Fibroblast of gingiva (primary cell): ENCODE measurements at places on chromosomes 11 and 22.
A peak's percentile ranks its signal among the peaks of the same experiment; 100 is the strongest.

GRCh38 chr11:11461473-11461872 lies 108.4 kb upstream of the CSNK2A3 start:
- DNase-seq: no peak

- DNase-seq: no peak
Measured at GRCh38 chr11:77636731-77637344, 756 bp downstream of the CLNS1A start.

DNA sequence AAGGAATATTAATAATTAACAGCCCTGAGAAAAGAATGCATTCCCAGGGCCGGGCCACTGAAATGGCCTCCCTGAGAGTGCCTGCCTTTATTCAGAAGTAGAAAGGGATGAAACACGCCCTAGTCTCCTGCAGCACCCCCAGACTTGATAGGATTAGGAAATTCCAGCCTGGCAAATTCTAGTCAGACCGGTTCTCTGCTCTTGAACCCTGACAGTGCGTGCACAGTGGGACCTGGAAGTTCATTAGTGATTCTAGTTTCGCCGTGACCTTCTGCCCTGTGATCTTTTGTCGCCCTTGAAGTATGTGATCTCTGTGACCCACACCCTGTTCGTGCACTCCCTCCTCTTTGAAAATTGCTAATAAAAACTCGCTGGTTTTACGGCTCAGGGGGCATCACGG lies 2.1 kb upstream of the GSTP1 start:
- DNase-seq: no peak

DNA sequence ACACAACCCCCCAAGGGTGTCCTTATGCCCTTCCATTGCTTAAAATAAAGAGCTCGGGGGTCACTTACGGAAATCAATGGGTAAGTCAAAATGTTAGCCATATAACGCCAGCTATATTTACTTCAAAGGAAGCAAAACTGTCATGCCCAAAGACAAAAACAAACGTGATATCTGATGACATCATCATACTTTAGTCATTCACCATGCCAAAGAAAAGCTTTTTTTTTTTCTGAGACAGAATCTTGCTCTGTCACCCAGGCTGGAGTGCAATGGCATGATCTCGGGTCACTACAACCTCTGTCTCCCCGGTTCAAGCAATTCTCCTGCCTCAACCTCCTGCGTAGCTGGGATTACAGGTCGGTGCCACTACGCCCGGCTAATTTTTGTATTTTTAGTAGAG lies 47.7 kb upstream of the SC5D start:
- no peak for DNase-seq

DNA sequence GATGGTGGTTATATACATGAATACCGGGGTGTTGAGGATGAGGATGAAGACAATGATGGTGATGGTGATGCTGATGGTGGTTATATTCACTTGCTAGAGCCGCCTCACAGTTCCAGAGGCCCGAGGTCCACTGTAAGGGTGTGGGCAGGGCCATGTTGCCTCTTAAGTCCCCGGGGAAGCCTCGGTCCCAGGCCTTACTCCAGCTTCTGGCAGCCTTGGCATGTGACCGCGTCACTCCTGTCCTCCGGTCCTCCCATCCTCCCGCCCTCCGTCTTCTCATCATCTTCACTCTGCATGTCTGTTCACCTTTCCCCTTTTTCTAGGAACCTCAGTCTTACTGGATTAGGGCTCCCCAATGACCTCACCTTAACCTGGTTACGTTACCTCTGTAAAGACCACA lies 54.6 kb downstream of the IGLL1 start:
- no peak for DNase-seq

- no peak for DNase-seq
Measured at GRCh38 chr22:19762568-19763457, 2.2 kb downstream of the TBX1 start.

GRCh38 chr11:67666303-67666645 lies 8.1 kb downstream of the ALDH3B2 start:
- no peak for DNase-seq

DNA sequence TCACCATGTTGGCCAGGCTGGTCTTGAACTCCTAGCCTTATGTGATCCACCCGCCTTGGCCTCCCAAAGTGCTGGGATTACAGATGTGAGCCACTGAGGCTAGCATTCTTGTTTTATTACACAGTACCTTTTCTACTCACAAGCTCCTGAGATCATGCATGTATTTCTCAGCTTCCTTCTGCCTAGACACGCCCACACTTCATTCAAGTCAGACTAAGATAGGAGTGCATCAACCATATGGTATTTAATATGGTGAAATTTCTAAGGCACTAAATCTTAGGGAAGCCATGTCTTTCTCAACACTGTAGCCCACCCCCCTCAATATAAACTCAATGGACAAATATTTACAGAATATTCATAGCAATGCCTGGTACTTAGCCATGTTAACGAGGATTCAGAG lies 62.1 kb downstream of the SLC25A17 start:
- DNase-seq: no peak

DNA sequence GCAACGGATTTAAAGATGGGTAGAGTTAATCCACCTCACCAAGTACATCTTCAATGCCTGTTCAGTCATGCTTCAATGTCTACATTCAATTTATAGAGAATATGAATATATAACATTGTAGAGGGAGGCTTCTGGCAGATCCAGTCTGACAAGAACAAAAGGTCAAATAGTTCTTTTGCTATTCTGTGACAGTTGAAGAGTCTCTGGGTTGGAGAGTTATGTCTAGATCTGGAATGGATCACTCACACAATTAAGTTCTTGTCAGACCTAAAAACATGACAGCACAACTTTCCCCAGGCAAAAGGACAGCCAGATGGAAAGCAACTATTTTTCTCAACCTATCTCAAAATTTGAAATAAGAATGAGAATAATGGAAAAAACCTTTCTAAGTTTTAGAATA lies 15.3 kb upstream of the GAB2 start:
- no peak for DNase-seq

DNA sequence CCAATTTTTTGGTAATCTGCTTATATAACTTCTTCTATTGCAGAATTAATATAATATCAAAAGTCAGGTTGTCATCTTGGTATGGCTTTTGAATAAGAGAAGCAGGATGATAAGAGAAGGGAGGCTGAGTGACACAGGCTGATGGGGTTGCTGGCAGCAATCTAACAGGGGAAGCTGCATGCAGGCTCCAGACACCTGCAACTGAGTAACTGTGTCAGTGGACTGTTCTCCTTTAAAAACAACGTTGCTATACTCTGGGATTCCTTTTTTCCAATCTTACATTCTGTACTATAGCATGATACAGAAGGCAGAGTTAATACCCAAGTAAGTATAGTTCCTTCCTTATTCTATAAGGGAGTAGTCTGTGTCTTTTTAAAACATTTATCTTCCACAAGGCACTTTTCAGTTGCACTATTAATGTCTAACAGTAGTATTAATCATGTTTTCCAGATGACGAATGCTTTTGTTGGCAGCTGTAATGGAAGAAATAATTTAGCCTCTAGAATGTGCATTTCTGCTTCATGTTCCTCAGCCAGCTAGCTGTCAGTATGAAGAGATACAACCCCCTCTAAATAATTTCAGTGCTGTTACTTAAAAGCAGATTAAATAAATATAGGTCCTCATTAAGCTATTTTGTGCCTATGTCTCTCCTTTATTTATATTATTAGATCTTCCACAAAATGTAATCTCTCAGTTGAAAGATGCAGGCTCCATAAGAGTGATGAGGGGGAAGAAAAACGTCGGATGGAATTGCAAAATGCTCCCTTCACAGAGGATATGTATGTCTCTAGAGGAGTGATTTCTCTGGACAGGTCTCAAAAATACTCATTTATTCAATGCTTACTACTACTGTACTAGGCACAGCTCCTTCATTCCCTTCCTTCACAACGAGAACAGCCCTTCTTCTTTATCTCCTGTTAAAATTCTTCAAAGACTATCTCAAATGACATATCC lies 50.8 kb downstream of the ATG16L2 start:
- DNase-seq: peak; percentile 64

GRCh38 chr11:26987272-26987671 lies 6.6 kb upstream of the FIBIN start:
- no peak for DNase-seq

- DNase-seq: peak; percentile 95
Measured at GRCh38 chr11:6319704-6320410, 444 bp downstream of the CAVIN3 start.

GRCh38 chr11:72528121-72528520 lies 93.8 kb upstream of the CLPB start:
- no peak for DNase-seq

GRCh38 chr22:39612811-39613548 lies 42.4 kb downstream of the CACNA1I start:
- DNase-seq: no peak

DNA sequence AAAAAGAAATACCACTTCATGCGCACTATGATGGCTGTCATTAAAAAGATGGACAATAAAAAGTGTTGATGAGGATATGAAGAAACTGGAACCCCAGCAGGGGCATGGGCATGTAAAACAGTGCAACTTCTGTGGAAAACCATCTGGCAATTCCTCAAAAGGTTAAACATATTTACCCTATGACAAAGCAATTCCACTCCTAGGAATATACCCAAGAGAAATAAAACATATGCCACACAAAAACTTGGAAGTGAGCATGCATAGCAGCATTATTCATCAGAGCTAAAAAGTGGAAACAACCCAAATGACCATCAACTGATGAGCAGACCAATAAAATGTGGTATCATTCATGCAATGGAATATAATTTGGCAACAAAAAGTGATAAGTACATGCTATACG lies 50.1 kb downstream of the LRRC32 start:
- DNase-seq: peak; percentile 91

DNA sequence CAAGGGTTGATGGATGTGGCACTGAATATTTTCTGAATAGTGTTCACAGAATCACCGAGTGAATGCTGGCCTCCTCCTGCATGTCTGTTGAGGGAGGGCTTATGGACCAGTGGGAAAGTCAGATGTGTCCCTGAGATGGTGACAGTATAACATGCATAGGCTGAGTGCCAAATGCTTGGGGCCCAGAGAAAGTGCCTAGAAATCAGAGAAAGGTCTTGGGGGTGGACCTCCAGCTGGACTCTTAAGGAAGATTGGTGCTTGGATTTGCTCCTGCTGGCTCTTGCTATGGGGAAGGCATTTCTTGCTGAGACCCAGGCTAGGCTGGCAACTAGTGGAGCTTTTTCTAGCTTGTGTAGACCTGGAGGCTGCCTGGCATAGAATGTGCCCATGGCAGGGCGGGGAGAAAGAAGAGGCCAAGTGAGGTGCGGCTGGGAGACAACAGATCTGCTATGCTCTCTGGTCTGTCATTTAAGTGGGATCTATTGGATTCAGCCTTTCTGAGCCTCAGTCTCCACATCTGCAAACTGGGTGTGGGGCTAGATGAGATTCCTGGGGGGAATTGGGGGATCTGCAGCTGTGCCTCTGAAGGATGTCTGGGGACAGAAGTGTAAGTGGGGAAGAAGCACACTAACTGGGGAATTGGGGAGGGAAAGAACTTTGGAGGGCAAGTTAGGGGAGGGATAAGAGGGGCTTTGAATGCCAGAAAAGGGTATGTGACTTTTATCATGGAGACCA lies 27.4 kb downstream of the ZNRF3 start:
- no peak for DNase-seq

GRCh38 chr11:32435942-32436750 lies 807 bp upstream of the WT1 start:
- no peak for DNase-seq

- DNase-seq: no peak
Measured at GRCh38 chr11:20771681-20772080, 102.3 kb downstream of the NELL1 start.

GRCh38 chr11:34986883-34987520 lies 70.6 kb downstream of the PDHX start:
- DNase-seq: no peak

- no peak for DNase-seq
Measured at GRCh38 chr11:61635787-61636186, 44.4 kb upstream of the DAGLA start.

GRCh38 chr11:20211691-20212090 lies 51.4 kb upstream of the DBX1 start:
- no peak for DNase-seq
